ENCODE measurements at places on chromosomes 5 and 9.

GRCh38 chr5:68242743-68243142 is 27.2 kb downstream of the PIK3R1 start:
- no peak for DNase-seq

DNA sequence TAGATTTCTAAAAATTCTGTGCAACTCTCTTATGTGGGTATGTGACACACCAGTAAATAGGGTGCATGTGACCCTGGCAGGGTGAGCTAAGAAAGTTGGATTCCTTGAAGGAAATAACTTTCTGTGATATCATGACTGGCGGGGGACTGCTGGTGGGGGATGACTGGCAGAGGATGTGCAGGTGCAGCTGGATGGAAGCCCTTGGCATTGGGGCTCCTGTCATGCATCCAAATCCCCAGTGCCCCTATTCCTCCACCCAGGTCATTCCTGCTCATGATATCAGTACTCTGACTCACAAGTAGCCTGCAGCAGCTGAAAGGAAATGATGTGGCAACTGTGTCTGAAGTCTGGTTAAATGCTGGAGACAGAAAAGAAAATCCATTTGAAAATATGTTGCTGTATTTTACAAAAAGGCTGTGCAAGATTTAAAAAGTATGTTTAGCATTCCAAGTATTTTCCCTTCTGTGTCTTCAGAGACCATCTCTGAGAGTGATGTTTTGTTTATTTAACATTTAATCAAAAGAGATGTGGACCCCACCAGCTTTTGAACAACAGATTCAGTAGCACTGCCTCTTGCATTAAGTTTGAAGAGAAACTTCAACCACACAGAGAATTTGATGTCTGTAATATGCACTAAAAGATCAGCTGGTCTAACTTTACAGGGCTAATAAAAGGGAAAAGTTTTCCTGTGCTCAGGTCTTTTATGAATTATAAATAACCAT is 17.9 kb upstream of the ZSWIM6 start:
- no peak for DNase-seq

DNA sequence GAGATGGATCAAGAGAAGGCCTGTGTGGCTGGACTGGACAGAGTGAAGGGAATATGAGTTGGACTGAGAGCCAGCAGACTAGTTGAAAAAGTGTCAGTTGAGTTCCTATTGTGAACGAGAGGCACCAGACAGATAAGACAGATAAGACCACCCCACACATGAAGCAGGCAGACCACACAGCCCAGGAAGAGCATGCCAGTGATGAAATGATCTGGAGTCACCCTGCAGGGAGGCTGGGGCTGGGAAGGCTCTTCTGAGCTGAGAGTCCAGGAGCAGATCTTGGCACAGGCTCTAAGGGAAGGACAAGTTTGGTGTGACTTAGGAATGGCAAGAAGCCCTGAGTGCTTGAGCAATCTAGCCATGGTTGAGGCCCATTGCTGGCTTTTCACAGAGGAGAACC is 10.6 kb upstream of the SLC25A48 start:
- no peak for DNase-seq

DNA sequence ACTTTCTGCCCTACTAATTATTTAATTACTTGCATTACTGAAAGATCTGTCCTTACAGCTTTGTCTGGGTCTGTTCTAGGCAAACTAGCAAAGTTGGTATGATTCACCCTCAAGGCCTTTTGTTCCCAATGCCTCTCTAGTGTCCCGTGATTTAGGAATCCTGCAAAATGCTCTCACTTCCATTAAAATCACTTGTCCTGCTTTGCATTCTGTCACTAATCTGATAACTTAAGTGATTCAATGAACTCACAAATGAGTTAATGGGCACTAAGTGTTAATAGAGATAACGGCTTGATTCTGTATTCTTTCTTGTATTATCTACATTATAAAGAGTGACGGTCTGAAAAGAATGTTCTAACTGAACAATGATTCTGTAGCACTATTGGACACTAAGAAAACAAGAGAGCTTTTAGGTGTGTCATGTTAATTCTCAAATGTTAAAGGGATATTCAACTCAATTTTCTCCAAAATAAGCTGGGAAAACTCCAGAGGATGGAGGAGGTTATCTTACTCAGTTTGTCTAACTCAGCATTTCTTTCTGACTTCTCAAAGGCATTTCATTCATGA is 697.3 kb downstream of the CETN3 start:
- no peak for DNase-seq

- DNase-seq = no peak
These were observed 31.2 kb downstream of the GHR start for GRCh38 chr5:42454216-42454995.

DNA sequence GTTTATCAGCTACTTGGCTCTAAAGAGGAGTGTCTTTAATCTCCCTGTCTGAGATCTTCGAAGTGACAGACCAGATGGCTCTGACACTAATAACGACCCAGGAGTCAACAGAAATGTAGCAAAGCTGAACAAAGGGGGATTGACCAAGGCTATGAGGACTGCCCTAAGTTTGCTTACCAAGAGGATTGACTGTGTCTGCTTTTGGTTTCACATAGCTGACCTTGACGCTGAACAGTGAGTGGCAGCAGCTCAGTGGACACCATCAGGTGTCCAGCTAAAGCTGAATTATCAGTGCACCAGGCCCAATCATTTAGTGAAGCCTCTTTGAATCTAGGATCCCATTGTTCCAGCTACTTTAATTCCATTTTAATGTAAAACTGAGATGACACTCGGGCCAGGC is 262.6 kb downstream of the COX7C start:
- DNase-seq = no peak

DNA sequence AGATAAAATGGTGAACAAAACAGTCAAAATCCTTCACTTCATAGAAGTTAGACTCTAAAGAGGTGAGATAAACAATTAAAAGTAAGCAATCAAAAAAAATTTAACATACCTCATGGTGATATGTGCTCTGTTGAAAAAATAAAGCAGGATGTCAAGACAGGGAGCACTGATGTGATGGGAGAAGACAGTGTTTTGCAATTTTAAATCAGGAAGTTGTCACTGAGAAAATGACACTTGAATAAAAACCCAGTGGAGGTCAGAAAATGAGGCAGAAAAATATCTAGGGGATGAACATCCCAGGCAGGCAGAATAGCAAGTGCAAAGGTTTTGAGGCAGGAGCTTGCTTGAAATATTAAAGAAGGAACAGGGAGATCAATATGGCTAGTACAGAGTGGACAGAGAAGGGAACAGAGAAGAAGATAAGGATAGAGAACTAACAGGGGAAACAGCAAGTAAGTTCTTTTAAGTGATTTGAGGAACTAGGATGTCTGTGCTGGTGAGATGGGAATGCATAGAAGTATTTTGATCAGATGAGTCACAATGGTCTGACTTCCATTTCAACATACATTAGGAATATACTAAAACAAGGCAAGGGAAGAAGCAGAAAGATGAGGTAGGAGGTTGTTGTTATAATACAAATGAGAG is 130.4 kb downstream of the CHSY3 start:
- no peak for DNase-seq

- DNase-seq = peak; percentile 30
These were observed 16.6 kb downstream of the FYB1 start for GRCh38 chr5:39202597-39203274.

GRCh38 chr9:127723444-127723843 is 7.6 kb downstream of the TTC16 start:
- DNase-seq = no peak

DNA sequence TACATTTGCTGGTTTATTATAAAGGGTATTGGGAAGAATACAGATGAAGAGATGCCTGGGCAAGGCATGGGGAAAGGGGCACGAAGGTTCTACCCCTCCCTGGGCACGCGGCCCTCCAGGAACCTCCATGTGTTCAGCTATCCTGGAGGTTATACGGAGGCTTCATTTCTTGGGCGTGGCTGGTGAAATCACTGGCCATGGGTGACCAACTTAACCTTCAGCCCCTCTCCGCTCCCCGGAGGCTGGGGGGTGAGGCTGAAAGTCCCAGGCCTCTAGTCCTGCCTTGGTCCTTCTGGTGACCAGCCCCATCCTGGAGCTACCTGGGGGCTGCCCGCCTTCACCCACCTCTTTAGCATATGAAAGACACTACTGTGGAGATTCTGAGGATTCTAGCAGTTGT is 17.0 kb upstream of the RNF130 start:
- DNase-seq = no peak

DNA sequence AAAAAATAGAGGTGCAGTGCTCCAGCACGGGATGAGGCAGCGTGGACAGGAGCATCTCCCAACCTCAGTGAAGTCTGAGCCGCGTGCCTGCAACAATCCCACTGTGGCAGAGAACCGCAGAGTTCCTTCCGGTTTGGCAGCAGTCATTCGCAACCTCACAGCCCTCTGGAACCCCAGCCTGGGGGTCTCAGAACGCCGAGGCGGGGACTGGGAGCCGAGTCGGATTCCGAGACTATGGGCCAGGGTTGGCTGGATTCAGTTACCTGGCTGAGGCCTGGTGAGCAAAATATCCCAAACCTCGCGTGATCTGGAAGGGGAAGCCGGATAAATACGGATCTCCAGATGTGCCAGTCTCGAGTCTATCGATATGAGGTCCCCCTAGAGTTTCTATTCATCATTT is 27.0 kb downstream of the CDKN2A start:
- no peak for DNase-seq

DNA sequence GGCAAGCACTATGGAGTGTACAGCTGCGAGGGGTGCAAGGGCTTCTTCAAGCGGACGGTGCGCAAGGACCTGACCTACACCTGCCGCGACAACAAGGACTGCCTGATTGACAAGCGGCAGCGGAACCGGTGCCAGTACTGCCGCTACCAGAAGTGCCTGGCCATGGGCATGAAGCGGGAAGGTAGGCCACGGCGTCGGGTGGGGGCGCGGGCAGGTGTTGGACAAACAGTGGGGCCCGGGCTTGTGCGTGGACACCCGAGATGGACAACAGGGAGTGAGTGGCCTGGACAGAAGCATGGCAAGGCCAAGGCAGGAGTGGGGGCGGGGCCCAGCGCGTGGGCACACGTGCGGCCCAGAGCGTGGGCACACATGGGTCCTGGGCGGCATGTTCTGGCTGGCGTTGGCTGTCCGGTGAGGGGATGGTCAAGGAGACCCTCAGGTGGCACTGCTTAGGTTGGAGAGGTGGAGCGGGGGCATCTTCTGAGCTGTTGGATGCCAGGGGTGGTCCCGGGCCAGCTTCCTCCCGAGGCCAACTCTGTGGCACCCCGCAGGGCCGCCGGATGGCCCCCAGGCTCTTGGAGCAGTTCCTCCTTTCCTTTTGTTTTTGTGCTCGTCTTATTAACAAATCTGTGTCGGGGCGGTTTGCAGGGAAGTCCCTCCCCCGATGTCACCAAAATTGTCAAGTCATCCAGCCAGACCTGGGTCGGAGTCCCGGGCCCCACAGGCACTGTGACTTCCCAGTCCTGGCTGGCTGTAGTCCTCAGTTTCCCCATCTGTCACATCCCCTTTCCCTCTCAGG is 82.9 kb downstream of the RXRA start:
- DNase-seq = no peak

- DNase-seq = no peak
These were observed 4.2 kb upstream of the DPM2 start for GRCh38 chr9:127941961-127942215.

DNA sequence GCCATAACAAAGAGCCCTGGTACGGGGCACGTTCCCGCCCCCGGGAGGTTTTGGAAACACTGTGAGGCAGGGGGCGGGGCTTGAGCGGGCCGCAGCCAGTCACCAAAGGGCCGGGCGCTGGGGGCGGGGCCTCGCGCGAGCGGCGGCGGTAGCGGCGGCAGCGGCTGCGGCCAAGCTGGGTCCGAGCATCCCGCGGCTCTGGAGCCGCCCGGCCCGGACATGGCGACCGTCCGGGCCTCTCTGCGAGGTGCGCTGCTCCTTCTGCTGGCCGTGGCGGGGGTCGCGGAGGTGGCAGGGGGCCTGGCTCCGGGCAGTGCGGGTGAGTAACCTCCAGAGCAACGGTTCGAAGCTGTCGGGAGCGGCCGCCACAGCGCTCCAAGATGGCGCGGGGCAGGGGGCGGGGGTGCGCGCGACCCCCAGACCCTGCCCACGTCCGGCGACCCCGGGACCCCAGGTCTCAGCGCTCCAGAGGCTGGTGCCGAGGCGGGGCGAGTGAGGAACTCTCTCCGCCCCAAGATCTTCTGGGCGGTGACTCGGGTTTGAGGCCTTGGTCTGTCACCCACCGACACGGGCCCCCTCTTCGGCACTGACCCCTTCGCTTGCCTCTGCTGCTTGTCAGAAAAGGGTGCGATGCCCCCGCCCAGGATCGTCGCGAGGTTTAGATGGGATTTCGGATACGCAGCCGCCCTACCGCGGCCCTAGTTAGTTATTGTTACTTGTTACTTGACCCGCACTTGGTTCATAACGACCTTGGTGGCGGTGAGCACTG is at the start of gene RECK:
Gene RECK (plus strand): TSS at position 134 of the 769 bp plus-strand sequence. CDS start 86 bp downstream, at position 220.
- DNase-seq = peak; percentile 87

DNA sequence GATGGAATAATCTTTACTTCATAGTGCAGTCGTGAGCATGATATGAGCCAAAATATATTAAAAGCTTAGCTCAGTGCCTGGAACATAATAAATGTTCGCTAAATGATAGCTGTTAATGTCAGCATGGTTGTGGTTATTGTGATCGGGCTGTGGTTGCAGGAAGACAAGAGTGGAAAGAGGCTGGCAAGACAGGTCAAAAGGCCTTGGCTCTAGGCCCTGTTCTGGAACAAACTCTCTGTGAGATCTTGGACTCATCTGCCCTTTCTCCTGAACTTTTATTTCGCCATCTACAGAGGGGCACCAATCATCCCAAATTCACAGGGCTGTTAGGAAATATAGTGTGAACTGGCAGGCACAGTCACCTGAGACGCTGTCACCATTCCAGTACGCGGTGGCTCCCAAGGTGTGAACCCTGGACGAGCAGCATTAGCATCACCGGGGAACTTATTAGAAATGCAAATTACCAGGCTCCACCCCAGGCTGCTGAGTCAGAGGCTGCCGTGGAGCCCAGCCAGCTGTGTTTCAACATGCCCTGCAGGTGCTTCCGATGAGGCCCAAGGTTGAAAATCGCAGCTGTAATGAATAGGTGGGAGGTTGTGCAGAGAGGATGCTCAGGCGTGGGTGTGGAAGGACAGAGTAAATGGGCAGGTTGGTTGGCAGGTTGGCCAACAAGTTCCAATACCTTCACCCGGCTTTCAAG is 50.2 kb upstream of the SAP30L start:
- DNase-seq = no peak

GRCh38 chr9:16901590-16901989 is 31.1 kb upstream of the BNC2 start:
- DNase-seq = no peak

GRCh38 chr9:124345063-124345462 is 70.2 kb downstream of the PSMB7 start:
- no peak for DNase-seq

DNA sequence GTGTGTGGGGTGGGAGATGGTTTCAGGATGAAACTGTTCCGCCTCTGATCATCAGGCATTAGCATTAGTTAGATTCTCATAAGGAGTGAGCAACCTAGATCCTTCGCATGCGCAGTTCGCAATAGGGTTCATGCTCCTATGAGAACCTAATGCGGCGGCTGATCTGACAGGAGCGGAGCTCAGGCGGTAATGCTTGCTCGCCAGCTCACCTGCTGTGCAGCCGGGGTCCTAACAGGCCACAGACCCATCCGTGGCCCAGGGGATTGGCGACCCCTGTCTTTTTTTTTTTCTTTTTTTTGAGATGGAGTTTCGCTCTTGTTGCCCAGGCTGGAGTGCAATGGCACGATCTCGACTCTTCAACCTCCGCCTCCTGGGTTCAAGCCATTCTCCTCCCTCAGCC is 119.1 kb downstream of the KCNIP1 start:
- no peak for DNase-seq

All from activated CD4-positive, alpha-beta T cell treated with anti-CD3 and anti-CD28 coated beads, Interleukin-2, amount 50 U/mL, for 1 hour (primary cell).